ENCODE measurements at places on chromosomes 6 and 20.

GRCh38 chr6:11161031-11161956, 49.8 kb upstream of the ERVFRD-1 start:
- no peak for DNase-seq

DNA sequence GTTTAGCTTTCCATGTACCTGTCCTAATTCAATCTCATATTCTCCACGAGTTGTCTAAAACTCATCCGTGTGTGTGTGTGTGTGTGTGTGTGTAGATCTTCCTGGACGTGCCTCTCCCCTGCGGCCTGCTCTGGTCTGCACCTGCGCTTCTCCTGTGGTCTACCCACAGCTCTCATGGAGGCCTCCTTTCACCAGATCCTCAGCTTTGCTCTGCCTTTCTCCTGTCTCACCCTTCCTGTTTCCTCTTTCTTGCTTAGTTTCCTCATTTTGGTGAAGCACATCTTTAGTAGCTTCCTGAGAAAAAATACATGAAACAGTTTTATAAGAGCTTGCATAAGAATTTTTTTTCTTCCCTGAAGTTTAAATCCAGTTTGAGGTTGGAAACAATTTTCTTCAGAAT, 18.1 kb downstream of the SLX4IP start:
- DNase-seq, result no peak

GRCh38 chr6:136378888-136379287, 89.2 kb upstream of the BCLAF1 start:
- no peak for DNase-seq

DNA sequence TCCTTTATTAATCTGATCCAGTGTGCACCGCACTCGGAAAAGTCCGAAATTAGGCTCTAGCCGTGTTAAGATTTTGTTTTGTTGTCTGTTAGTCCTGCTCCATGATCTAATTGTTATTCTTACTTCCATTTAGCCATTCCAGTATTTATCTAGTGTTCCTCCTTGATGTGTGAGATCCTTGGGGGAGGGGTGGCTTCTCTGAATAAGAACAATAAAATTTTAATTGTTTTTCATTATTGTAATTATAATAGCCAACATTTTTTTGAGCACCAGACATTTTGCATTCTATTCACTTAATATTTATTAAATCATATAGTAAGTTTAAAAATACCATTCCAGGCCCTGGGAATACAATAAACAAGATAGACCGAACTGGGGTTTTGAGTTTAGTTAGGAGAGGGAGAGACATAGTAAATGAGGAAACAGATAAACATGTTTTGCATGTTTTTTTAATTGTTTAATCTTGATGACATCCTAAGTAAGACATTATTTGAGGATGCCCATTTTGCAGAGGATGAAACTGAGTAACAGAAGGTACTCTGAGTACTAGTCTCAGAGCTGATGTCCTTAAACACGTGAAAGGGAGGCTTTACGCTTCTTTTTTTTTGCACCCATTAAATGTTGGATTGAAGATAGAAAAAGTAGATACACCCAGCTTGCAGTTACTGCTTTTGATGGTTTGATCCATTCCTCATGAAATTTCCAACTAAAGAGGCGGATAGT, 1.2 kb downstream of the CBFA2T2 start:
- no peak for DNase-seq

DNA sequence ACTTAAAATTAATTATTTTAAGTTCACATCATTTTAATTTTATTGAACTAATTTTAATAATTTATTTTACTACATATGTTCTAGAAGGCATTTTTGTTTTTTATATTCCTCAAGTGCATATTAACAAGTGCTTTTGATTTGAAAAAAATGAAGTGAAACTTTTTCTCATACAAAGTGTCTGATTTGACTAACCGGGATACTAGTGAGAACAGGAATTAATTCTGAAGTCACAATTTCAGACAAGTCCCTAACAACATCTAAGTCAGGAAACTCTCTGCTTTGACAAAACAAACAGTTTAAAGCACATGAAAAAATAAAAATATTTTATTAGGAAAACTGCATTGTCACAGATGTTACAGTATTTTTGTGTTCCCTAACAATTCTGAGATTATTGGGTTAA, 1166.3 kb upstream of the CITED2 start:
- no peak for DNase-seq

- no peak for DNase-seq
These were observed 509 bp upstream of the TPD52L2 start for GRCh38 chr20:63864545-63864977.

DNA sequence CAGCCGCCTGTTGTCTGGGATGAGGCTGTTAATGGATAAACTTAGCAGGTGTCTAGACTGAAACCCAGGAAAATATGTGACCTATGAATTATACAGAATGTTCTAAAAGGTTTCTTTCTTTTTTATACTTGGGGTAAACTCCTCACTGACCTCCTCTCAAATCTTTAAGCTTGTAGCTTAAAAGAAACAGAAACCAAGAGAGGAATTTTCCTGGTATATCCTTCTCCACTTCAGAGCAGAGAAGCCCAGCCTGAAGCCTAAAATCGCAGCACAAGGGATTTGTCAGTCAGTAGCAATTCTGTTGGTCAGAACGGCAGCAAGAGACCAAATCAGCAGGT, 99.4 kb upstream of the RIPOR2 start:
- no peak for DNase-seq

- DNase-seq, result no peak
These were observed 159.9 kb downstream of the ASCC3 start for GRCh38 chr6:100721256-100721655.

GRCh38 chr6:162165479-162165878, 562.1 kb downstream of the PRKN start:
- no peak for DNase-seq

- no peak for DNase-seq
These were observed 51.4 kb downstream of the SRC start for GRCh38 chr20:37397076-37397953.

GRCh38 chr6:107434812-107435211, 24.6 kb downstream of the PDSS2 start:
- no peak for DNase-seq

GRCh38 chr6:34350137-34350933, 42.1 kb downstream of the NUDT3 start:
- DNase-seq, result no peak
